ENCODE measurements at places on chromosomes 7 and 10. TPM values are rescaled to one million over a fixed set of nuclear protein-coding genes. Genes with fewer than 3 reads are reported as not detected.

GJD4 gene
- not detected for polyA plus RNA-seq

LOXL4 gene
- 0.03 TPM for polyA plus RNA-seq

DNA sequence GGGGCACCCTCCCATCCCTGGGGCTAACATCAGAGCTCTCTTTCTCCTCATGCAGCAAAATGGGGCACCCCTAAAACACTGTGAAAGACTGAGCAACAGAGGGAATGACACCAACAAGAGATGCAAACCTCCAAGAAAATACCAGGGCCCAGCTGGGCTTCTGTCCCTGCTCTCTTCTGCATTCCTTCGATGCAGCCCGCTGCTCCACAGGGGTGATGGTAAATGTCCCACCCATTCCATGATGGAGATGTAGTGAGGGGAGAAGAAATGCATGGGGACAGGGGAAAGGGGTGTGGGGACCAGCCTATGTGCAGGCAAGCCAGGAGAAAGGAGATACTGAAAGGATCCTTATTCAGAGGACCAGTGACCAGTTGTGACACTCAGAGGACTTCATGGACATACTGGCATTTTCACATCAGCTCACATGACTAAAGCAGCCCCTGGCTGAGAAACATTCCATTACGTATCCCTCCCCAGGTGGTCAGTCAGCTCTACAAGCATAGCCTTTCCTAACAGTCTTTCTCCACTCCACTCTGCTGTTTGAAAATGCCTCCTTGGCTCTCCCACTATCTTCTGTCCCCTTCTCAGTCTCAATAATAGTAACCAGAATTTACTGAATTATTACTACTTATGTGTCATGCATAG, 13.3 kb downstream of the SORBS1 start:
- no peak overlapping the region for H3K4me3 ChIP-seq
- no peaks in the 10 kb centered on the region for H3K27me3 ChIP-seq
- H3K27ac ChIP-seq: no peak overlapping the region
- no peaks in the 10 kb centered on the region for H3K4me1 ChIP-seq
- no peak for DNase-seq

DNA sequence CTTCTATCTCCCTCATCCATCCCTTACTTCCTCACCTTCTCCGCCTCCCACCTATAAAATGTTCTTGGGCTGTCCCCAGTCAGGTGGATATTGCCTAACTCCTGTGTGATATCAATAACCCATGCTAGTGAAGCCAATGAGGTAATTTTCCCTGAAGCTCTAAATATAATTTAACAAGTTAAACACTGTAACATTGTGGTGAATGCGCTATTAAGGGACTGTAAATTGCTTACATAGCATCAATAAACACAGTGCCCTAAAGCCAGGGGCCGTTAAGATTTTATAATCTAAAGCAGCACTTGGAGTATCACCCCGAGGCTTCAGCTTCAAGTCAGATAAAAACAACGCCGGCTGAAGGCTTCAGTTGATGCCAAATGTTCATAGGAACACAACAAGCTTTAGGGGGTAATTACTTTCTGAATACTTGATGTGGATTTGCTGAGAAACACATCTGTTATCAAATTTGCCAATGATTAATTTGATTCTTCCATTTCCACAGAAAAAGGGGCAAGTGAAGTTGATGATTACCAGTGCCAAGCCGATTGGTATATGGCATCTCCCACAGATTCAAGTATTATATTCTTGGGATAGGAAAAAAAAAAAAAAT, 138.4 kb downstream of the CREB5 start:
- no peaks in the 10 kb centered on the region for H3K4me1 ChIP-seq
- no peak for DNase-seq
- no peaks in the 10 kb centered on the region for H3K36me3 ChIP-seq

DNA sequence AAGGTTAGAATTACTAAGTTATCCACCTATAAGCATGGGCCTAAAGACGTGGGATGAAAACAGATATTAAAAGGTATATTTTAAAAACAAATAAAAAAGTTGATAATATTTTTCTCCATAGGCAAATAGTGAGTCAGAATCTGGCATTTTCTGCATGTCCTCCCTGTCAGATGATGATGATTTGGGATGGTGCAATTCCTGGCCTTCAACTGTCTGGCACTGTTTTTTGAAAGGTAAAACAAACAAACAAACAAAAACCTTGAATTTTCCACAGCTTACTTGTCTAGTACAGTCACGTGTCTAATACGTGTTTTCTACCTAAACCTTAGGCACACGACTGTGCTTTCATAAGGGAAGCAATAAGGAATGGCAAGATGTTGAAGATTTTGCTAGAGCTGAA, 17.4 kb downstream of the HBP1 start:
- no peak for DNase-seq
- H3K36me3 ChIP-seq: peaks cover 96% of the 10 kb centered on the region
- no peak overlapping the region for H3K27ac ChIP-seq
- H3K4me1 ChIP-seq: no peaks in the 10 kb centered on the region
